ENCODE measurements at places on chromosomes 12 and 14.
A peak's percentile ranks its signal among the peaks of the same experiment; 100 is the strongest.

- DNase-seq, result no peak
Measured at GRCh38 chr12:89833337-89834252, 125.0 kb upstream of the ATP2B1 start.

- no peak for DNase-seq
Measured at GRCh38 chr14:99272632-99272898, 568 bp upstream of the BCL11B start.

DNA sequence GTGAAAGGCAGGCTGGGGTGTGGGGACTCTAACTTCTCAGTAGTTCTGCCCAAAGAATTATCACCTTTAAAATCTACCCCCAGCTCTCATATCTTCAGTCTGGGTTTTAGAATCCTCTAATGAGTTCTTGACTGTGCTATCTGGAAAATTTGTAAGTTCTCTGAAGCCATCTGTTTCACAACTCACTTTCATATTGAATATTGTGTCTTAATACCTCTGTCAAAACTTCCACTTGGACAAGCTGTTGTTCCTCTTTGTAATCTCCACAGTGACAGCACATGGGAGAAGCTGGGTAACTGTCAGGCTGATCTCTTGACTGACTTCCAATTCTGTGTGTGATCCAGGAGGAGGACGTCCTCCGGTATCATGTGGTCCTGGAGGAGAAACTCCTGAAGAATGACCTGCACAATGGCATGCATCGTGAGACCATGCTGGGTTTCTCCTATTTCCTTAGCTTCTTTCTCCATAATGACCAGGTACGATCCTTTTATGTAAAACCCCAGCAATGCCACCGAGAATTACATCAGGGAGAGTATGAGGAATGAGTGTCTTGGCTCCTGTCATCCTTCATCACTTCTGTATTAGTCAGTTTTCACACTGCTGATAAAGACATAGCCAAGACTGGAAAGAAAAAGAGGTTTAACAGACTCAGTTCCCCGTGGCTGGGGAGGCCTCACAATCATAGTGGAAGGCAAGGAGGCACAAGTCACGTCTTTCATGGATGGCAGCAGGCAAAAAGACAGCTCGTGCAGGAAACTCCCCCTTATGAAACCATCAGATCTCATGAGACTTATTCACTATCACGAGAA is 111.9 kb downstream of the STAB2 start:
- DNase-seq, result no peak

DNA sequence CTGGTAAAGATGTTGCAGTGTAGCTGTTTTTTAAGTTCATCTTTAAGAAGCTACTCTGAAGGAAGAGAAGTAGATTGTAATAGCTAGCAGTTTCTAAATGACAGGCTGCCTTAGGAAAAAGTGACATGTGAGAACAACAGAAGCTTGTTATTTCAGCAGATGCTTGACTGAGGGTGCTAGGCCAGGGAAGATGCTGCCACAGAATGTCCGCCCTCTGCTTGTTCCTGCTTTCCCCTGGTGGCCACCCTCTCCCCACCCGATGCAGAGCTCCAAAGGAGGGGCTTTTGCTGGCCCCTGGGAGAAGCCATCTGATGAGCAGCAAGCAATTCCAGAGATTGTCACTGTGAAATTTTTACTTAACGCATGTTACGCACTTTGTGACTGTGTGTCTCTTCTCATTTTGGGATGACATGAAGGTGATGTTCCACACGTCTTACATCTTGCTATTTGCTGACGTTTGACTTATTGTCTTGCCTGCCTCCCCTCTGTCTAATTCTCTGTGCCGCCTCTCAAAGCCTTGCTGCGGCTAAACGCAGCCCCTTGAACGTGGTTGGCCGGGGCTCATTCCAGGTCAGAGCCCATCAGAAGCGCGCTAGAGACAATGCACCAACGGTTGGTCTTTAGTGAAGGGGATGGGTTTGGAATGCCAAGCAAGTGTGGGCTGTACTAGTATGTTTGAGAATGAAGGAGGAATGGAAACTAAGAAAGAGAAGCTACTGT is 44.8 kb downstream of the WDR20 start:
- DNase-seq, result no peak

- DNase-seq, result no peak
Measured at GRCh38 chr12:27469176-27469736, 22.7 kb downstream of the SMCO2 start.

GRCh38 chr12:130154276-130155070 is 7.8 kb upstream of the FZD10 start:
- DNase-seq, result no peak

DNA sequence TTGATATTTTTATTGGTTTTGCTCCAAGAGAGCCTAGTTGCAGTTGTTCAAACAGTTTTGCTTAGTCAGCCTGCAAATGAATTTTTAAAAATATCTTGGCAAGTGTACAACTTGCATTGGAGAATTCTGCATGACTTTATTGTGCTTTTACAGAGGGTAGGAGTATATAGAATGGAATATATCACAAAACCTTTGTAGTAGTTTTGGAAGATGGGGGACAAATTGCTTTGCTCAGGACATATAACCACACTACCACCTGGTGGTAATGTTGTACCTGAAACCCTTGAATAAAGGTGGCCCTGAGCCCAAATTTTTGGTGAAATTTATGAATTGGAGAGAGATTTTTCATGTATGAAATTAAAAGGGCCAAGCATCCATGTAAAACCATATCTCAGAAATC is 645.2 kb downstream of the MED13L start:
- DNase-seq, result no peak

- no peak for DNase-seq
Measured at GRCh38 chr12:106097011-106097410, 41.7 kb downstream of the NUAK1 start.

DNA sequence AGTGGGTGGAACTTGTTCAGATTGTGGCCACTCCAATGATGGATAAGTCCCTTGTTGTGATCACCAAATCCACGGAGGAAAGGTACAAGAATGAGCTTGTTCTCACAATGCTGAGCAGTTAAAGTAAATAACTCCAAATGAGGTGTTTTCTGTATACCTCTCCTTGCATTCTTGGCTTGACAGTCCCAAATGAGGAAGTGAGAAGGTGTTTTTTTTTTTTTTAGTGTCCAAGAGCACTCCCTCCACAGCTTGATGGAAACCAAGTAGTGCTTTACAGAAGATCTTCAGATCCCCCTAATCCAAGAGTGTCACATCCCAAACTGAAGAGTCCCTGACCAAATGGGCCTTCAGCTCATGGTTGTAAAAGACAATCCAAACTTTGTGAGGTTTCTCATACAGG is 153.6 kb downstream of the ATP23 start:
- no peak for DNase-seq

DNA sequence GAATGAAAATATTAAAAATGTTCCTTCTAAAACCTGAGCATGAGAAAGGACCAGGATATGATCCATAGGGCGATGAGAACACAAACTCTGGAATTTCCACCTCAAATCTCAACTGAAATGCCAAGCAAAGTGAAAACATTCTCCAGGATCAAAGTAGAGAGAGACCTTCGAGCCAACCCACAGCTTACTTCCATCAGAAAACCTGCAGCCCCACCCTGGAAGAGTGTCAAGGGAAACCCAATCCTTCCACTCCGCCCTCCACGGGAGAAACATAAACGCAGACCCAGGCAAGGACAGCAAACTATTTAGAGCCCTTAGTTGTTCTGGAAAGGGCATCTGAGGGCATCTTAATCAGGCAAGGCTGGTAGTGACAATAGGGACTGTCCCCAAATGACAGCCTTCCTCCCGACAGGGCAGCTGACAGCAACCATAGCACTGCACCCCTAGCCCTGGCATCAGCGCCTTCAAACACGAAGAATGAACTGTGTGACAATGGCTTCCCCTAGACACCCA is 21.8 kb downstream of the SLC15A4 start:
- peak; percentile 71 for DNase-seq

GRCh38 chr12:10753059-10753458 is 29.9 kb upstream of the YBX3 start:
- DNase-seq, result peak; percentile 74

- DNase-seq, result no peak
Measured at GRCh38 chr14:53190938-53191337, 37.8 kb upstream of the DDHD1 start.

- DNase-seq, result no peak
Measured at GRCh38 chr12:96510306-96510764, 21.0 kb downstream of the CFAP54 start.

- no peak for DNase-seq
Measured at GRCh38 chr12:104059963-104060362, 4.4 kb upstream of the HCFC2 start.

GRCh38 chr12:13744561-13744960 is 236.8 kb downstream of the GRIN2B start:
- no peak for DNase-seq

DNA sequence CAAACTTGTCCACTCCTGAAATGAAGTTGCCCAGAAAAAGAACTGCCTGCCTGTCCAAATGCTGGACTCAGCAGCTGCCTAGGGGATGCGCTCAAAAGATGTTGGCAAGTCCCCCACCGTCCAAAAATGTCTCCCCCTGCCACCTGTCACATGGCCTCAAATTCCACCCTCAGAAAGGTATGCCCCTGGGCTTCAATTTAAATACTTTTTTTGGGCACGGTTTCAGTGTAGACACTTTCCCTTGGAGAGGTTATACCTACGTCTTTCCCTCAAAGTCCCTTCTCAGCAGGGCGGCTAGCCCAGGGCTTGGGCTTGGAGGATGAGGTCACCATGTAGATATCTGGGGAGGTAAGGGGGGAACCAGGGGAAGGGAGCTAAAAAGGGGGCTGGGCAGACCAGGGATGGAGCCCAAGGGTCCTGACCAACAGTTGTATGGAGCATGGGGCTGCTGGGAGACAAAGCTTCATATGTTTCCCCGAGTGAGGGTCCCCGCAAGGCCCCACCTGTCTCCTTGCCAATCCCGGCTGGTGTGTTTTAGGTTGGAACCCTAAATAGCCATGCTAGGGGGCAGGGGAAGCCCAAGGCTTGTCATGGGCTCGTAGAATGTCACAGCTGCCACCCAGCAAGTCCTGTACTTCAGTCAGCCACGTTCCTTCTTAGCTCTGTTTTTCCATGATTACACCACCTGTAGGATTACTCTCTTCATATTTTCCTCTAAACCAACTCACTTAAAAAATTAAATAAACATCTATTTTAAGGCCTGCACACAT is 131.2 kb upstream of the TBX3 start:
- no peak for DNase-seq

- no peak for DNase-seq
Measured at GRCh38 chr14:94363151-94363624, 25.2 kb downstream of the SERPINA1 start.

Measured in NCI-H226 (cell line).